Stromal cell of bone marrow (primary cell): ENCODE measurements at places on chromosomes 1 and 21.
A peak's percentile ranks its signal among the peaks of the same experiment; 100 is the strongest.

GRCh38 chr1:18602533-18603211 is 28.0 kb upstream of the PAX7 start:
- no peak for DNase-seq

DNA sequence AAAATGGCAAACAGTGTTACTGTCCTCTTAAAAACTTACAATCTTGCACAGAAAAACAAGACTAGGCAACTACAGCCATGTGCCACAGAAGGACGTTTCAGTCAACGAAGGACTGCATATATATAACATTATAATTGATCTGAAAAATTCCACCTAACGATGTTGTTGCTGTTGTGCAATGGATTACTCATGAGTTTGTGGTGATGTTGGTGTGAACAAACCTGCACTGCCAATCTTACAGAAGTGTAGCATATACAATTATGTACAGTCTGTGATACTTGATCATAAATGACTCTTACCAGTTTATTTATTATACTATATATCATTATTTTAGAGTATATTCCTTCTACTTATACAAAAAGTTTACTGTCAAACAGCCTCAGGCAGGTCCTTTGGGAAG is 6.8 kb upstream of the VAMP4 start:
- DNase-seq, result no peak

DNA sequence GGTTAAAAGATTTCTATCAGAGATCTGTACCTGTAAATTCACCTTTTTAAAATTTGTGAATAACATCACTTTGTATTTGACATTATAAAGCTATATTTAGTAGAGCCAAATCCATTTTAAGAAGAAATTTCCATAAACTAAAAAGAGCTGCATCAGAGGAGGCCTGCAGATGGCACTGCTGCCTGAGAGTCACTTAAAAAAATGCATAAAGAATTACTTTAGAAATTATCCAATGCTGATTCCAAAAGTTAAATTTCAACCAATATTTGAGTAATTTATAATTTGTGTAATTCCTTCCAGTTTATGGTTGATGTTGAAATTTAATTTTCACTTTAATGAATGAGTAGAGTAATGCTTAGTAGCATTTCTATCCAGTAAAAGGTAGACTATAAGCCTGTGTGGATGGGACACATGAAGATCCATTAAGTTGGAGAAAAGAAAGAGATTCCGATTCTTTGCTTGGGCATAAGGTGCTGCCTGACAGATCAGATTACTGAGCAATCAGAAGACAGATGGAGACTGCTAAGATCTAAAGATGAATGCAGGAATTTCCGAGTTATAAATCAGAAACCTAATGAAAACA is 20.7 kb upstream of the RPE65 start:
- peak; percentile 6 for DNase-seq

- DNase-seq, result no peak
These were observed 110.5 kb downstream of the MAST2 start for GRCh38 chr1:45913731-45914501.

DNA sequence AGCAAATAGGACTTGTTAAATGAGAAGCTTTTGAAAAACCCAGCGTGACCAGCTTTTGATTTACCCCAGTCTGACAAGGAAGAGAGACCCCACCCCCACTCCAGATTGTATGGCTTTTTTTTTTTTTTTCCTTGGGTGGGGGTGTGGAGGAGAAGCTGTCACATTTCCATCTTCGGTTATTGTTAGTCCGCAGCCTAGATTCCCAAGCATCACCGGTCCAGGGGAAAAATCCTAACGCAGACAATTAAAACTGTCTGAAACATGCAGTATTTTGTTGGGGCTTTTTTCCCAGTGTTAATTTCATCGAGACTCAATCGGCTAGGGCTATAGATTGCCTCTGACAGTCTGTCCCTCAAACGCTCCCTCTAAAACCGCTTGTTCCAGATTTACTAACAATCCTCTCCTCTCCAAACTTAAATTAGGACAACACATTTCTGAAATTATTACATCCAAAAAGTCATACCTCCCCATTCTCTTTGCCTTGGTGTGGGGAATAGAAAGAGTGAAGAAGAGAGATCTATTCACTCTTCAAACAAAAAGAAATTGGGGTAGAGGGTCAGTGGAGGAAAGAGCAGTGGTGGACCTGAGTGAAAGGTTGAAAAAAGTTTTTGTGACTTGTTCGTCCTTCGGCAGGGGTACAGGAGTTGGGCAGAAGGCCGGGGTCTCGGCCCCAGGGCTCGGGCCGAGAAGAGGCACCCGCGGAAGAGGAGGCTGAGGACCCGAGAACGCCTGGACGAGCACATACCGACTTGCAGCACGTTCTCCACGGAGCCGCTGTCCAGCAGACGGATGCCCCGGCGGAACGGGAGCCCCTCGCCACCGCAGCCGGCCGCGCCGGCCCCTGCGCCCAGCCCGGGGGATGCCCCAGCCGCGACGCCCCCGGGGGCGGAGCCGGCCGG is 1.1 kb downstream of the ZSWIM5 start:
- no peak for DNase-seq

DNA sequence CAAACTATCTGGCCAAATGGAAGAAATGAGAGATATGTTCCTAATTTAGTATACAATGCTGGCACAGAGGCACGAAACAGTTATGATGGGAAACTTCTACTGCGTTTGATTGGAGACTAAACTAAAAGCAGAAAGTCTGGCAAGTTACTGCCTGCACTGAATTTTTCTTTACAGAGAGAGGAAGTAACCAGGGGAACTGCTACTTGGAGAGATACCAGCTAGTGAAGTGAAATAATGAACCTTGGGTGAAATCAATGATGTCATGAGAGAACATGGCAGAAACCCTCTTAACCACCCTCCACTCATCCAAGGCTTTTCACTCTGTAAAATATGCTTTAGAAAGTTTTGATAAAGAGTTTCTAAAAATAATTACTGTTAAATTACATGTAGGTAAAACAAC is 29.3 kb downstream of the NIBAN1 start:
- no peak for DNase-seq
